ENCODE measurements at places on chromosomes 16 and 17. TPM values are rescaled to one million over a fixed set of nuclear protein-coding genes. Genes with fewer than 3 reads are reported as not detected.

GRCh38 chr16:9415545-9415944 is 324.1 kb downstream of the HAPSTR1 start:
- no peaks in the 10 kb centered on the region for H3K36me3 ChIP-seq
- no peak overlapping the region for H3K27ac ChIP-seq
- DNase-seq = no peak

- no peaks in the 10 kb centered on the region for H3K27me3 ChIP-seq
- no peak for DNase-seq
- H3K27ac ChIP-seq = peak overlapping the region; percentile 28
- no peak overlapping the region for H3K4me3 ChIP-seq
- H3K4me1 ChIP-seq = peaks cover 39% of the 10 kb centered on the region
These were observed 4.7 kb downstream of the ZNF598 start for GRCh38 chr16:2004795-2005517.

GRCh38 chr17:48725288-48726064 is 2.5 kb downstream of the PRAC2 start:
- peaks cover 24% of the 10 kb centered on the region for H3K4me1 ChIP-seq
- peaks cover 96% of the 10 kb centered on the region for H3K27me3 ChIP-seq
- no peak for DNase-seq
- no peak overlapping the region for H3K4me3 ChIP-seq
- H3K36me3 ChIP-seq = peaks cover 1% of the 10 kb centered on the region

RHBDL3 gene
- 0.29 TPM for total RNA-seq

- no peak for DNase-seq
- no peaks in the 10 kb centered on the region for H3K4me1 ChIP-seq
- H3K27me3 ChIP-seq = peaks cover 15% of the 10 kb centered on the region
- no peak overlapping the region for H3K4me3 ChIP-seq
- H3K36me3 ChIP-seq = no peaks in the 10 kb centered on the region
These were observed 314.2 kb upstream of the CCL2 start for GRCh38 chr17:33940769-33941370.

DNA sequence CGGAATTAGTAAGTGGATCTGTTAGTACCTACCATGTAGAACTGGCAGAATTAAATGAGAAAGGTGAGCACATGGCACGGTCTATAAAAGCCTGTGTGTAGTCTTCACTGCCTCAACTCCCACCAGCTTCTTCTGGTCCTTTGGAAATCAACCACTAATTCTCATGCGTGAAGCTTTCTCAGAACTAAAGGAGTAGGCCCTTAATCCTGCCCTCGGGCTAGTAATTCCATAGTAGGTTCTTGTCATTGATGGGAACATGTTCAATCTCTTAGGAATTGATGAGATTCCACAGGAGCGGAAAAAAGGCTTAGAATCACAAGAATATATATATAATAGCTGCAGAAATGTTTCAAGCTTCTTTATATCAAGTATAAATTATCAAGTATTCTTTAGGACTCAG is 21.7 kb downstream of the CDR2 start:
- peaks cover 42% of the 10 kb centered on the region for H3K4me1 ChIP-seq
- H3K27ac ChIP-seq = no peak overlapping the region
- H3K4me3 ChIP-seq = no peak overlapping the region
- no peaks in the 10 kb centered on the region for H3K27me3 ChIP-seq
- H3K36me3 ChIP-seq = peaks cover 53% of the 10 kb centered on the region
- DNase-seq = no peak

GRCh38 chr17:41617136-41617535 is 4.6 kb upstream of the KRT16 start:
- no peaks in the 10 kb centered on the region for H3K27me3 ChIP-seq
- H3K4me3 ChIP-seq = no peak overlapping the region
- H3K27ac ChIP-seq = no peak overlapping the region
- H3K4me1 ChIP-seq = no peaks in the 10 kb centered on the region

DNA sequence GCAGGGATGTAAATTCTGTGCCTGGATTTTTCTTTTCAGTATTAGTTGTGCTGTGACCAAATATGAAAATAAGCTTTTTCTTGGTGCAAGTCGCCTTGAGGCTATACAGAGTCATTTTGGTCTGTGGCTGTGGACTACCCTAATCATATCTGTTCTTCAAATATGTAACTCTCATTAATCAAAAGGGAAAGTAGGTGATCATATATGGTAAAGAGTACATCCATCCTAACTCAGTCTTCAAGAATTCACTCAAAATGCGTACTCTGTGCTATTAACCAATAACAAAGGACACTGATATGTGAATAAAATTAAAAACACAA is 2.6 kb downstream of the CPD start:
- peak overlapping the region; percentile 84 for H3K4me3 ChIP-seq
- peaks cover 18% of the 10 kb centered on the region for H3K36me3 ChIP-seq
- no peak for DNase-seq
- peaks cover 51% of the 10 kb centered on the region for H3K4me1 ChIP-seq
- H3K27me3 ChIP-seq = no peaks in the 10 kb centered on the region

DNA sequence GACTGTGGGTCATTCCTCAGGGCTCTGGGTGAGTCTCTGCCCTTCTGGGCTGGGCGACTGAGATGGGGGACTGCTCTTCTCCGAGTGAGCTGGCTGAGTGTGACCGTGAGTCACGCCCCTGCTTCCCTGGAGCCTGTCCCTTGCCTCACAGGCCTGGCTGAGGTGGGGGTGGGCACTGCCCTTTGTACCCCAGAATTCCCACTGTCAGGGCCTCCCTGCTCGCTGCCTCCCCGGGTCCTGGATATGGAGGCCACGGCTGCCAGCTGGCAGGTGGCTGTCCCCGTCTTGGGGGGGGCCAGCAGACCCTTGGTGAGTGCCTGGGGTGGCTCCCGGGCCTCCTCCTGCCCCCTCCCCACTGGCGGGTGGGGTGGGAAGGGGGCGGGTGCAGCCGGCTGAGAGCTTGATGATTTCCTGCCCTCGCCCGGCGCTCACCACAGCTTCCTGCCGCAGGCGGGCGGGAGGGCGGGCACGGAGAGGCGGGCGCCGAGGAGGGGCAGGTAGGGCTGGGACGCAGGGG is at the start of gene LAT:
Gene LAT (plus strand): TSS at position 434 of the 517 bp plus-strand sequence. CDS start 366 bp downstream, outside the sequence.
- H3K27me3 ChIP-seq = no peaks in the 10 kb centered on the region
- H3K27ac ChIP-seq = peak within 1 kb of the TSS; percentile 98

MYL11 gene
- not detected for total RNA-seq

NOS2 gene
- total RNA-seq = 0.06 TPM

DNA sequence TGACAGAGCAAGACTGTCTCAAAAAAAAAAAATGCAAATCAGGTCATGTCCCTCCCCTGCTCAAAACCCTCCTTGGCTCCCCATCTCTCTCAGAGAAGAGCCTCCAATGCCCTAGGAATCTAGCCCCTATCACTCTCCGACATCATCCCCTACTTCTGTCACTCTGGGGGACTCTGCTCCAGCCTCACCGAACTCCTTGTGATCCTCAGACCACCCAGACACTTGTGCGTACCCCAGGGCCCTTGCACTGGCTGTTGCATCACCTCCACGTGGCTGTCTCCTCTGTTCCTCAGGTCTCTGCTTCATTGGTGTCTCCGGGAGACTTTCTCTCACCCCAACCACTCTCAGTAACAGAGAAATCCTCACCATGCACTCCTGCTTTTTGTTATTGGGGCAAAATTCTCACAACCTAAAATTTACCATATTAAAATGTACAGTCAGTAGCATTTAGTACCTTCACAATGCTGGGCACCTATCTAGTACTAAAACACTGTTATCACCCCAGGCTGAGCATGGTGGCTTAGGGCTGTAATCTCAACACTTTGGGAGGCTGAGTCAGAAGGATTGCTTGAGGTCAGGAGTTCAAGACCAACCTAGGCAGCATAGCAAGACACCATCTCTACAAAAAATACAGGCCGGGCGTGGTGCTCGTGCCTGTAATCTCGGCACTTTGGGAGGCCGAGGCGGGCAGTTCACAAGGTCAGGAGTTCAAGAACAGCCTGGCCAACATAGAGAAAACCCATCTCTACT is 15.2 kb downstream of the PLA2G10 start:
- peaks cover 3% of the 10 kb centered on the region for H3K27me3 ChIP-seq
- DNase-seq = no peak
- no peaks in the 10 kb centered on the region for H3K4me1 ChIP-seq
- H3K36me3 ChIP-seq = no peaks in the 10 kb centered on the region
- no peak overlapping the region for H3K4me3 ChIP-seq

DNAAF8 gene
- 0.30 TPM for total RNA-seq

- H3K4me3 ChIP-seq = no peak overlapping the region
- H3K4me1 ChIP-seq = peaks cover 4% of the 10 kb centered on the region
- no peaks in the 10 kb centered on the region for H3K27me3 ChIP-seq
- H3K36me3 ChIP-seq = peaks cover 19% of the 10 kb centered on the region
These were observed 63.2 kb upstream of the TRAP1 start for GRCh38 chr16:3780570-3780969.

GRCh38 chr16:71687861-71688260 is 36.6 kb downstream of the PHLPP2 start:
- no peak overlapping the region for H3K27ac ChIP-seq
- H3K4me3 ChIP-seq = no peak overlapping the region
- peaks cover 16% of the 10 kb centered on the region for H3K36me3 ChIP-seq

- peaks cover 30% of the 10 kb centered on the region for H3K36me3 ChIP-seq
- H3K27ac ChIP-seq = no peak overlapping the region
- no peak overlapping the region for H3K4me3 ChIP-seq
- no peak for DNase-seq
These were observed 84.2 kb downstream of the TMC6 start for GRCh38 chr17:78044280-78044835.

GRCh38 chr17:6610011-6610410 is 30.5 kb downstream of the KIAA0753 start:
- no peaks in the 10 kb centered on the region for H3K4me1 ChIP-seq

KRT13 gene
- not detected for total RNA-seq

DNA sequence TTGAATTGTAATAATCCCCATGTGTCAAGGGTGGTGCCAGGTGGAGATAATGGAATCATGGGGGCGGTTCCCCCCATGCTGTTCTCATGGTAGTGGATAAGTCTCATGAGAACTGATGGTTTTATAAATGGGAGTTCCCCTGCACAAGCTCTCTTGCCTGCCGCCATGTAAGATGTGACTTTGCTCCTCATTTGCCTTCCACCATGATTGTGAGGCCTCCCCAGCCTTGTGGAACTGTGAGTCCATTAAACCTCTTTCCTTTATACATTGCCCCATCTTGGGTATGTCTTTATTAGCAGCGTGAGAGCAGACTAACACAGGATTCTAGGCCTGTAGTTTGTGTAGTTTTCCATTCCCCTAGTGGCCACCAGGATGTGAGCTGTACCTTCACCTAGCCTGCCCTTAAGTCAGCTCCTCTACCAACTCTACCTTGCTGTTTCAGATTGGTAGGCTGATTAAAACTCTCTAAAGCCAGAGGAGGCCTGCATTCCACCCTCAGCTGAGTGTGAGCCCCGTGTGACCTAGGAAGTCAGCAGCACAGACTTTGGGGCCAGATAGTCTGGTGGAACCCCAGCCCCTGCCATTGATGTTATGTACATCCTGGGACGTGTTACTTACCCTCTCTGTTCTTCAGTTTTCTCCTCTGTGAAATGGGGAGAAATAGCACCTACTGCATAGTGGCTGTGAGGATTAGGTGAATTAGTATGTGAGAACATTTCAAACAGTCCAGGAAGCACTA is 252.4 kb upstream of the CACNG5 start:
- no peak overlapping the region for H3K27ac ChIP-seq
- H3K4me1 ChIP-seq = peaks cover 4% of the 10 kb centered on the region
- peaks cover 9% of the 10 kb centered on the region for H3K36me3 ChIP-seq

- peaks cover 62% of the 10 kb centered on the region for H3K4me1 ChIP-seq
- H3K27ac ChIP-seq = peak overlapping the region; percentile 87
- no peak for DNase-seq
- H3K36me3 ChIP-seq = peaks cover 15% of the 10 kb centered on the region
- H3K27me3 ChIP-seq = no peaks in the 10 kb centered on the region
These were observed 763 bp downstream of the ZKSCAN2 start for GRCh38 chr16:25256695-25257469.

GRCh38 chr17:75515496-75516254 is at the start of gene CASKIN2:
TSS of gene CASKIN2 (minus strand) at chr17:75515537. CDS start at chr17:75513804, 1,733 bp downstream.
- H3K36me3 ChIP-seq = peaks cover 13% of the 10 kb centered on the region
- H3K27ac ChIP-seq = no peak within 1 kb of the TSS
- DNase-seq = peak; percentile 88
- peak within 1 kb of the TSS; percentile 69 for H3K4me3 ChIP-seq

DBNDD1 gene
- total RNA-seq = not detected

DNA sequence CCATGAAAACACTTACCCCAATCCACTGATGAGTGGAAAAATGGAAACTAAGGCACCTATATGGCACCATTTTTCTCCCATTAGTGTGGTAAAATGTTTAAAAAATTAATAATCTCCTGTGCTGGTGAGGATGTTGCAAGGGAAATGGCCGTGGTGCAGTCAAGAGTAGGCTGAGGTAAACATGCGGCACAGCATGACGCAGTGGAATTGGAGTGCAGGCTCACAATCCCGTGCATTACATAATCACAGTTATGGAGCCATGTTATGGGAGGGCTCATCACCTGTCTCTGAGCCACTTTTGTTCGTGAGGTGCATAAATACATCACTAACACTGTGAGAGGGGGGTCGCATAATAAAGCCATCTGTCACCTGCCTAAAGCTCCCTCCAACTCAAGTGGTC is 164.4 kb upstream of the XYLT1 start:
- H3K27me3 ChIP-seq = peaks cover 9% of the 10 kb centered on the region
- no peak overlapping the region for H3K27ac ChIP-seq
- H3K36me3 ChIP-seq = no peaks in the 10 kb centered on the region
- no peak overlapping the region for H3K4me3 ChIP-seq
- no peak for DNase-seq

FOXL1 gene
- total RNA-seq = not detected

GRCh38 chr17:4858068-4858881 is 25.1 kb downstream of the MINK1 start:
- peaks cover 10% of the 10 kb centered on the region for H3K4me1 ChIP-seq
- H3K36me3 ChIP-seq = peaks cover 15% of the 10 kb centered on the region
- no peaks in the 10 kb centered on the region for H3K27me3 ChIP-seq

DNA sequence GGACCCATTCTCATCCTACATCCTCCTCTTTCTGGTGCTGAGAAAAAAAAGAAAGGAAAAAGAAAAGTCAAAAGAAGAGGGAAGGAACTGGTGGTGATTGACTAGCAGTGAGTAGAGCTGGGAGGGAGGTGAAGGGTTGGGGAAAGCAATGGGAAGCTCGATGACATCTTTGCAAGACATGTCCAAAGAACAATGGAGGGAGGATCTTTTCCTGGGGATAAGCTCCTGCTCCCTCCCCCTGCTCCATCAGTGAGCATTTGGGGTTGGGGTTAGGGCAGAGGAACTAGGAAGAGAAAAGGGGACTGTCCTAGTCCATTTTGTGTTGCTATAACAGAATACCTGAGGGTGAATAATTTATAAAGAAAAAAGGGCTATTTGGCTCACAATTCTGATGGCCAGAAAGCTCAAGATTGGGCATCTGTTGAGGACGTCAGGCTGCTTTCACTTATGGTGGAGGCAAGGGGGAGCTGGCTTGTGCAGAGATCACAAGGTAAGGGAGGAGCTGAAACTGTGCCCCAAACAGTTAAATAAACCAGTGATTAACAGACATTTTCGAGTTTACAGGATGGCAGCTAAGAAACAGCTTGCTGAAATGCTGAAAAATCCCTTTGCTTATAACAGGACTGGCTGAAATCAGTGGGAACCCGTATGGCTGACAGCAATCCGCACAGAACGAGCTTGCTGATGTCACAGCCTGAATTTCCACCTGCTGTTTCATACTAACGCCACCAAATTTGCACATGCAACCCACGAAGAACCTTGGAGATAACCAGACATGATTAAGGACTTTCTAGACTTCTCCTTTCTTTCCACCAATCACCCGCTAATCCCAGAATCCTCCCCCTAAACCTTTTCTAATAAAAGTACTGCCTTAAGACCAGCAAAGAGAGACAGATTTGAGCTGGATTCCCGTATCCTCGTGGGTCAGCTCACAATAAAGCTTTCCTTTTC is 1.6 kb upstream of the ODF4 start:
- H3K27ac ChIP-seq = no peak overlapping the region
- peaks cover 16% of the 10 kb centered on the region for H3K4me1 ChIP-seq
- H3K4me3 ChIP-seq = no peak overlapping the region
- H3K36me3 ChIP-seq = no peaks in the 10 kb centered on the region
- H3K27me3 ChIP-seq = peaks cover 5% of the 10 kb centered on the region
